ENCODE measurements at places on chromosomes 11 and 22.
A peak's percentile ranks its signal among the peaks of the same experiment; 100 is the strongest.

- no peak for DNase-seq
Measured at GRCh38 chr11:65488273-65489034, 10.4 kb upstream of the MALAT1 start.

- DNase-seq, result no peak
Measured at GRCh38 chr11:105507496-105508254, 102.2 kb upstream of the GRIA4 start.

- no peak for DNase-seq
Measured at GRCh38 chr22:35419756-35420155, 19.8 kb downstream of the MCM5 start.

GRCh38 chr22:20295262-20296064, 24.4 kb downstream of the DGCR6L start:
- no peak for DNase-seq

DNA sequence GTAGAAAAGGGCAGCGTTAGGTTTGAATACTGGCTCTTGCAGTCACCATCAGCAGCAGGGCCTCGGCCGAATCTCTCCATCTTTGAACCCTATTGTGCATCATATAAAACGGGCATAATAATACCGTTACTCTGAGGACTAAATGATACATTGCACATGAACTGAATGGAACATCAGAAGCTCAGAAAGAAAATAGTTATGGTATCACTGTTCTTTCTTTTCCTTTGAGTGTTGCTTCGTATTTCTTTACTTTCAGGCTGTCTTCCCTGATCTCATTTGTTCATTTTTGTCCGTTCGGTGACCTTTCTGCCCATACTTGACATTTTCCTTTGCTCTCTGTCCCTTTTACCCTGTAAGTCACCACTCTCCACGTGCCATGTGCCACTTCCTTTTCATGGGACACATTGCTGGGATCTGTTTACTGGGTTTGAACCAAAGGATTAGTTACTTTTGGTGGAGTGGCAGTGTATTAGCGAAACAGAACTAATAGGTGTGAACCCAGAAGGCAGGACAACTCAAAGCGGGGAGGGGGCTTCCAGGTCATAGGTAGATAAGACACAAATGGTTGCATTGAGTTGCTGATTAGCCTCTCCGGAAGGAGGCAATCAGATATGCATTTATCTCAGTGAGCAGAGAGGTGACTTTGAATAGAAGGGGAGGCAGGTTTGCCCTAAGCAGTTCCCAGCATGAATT, 717 bp upstream of the ZNF202 start:
- no peak for DNase-seq

DNA sequence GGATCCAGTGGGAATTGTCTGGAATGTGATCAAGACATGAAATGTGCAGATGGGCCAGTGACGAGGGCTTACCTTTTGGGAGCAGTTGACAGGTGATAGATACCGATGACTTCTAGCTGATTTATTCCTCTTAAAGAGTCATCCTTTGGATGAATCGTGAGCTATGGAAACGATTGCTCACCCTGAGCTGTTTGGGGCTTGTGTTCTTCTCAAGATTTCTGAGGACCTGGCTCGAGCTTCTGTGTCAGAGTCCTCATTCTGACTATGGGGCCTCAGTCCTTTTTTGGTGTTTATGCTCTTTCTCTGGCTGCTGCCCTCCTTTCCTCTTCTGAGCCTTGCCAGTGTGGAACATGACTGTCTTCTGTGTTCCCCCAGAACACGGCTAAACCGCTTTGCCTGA, 11.9 kb upstream of the AMPD3 start:
- DNase-seq, result no peak

- peak; percentile 58 for DNase-seq
Measured at GRCh38 chr11:64152841-64153691, 12.8 kb downstream of the MACROD1 start.

DNA sequence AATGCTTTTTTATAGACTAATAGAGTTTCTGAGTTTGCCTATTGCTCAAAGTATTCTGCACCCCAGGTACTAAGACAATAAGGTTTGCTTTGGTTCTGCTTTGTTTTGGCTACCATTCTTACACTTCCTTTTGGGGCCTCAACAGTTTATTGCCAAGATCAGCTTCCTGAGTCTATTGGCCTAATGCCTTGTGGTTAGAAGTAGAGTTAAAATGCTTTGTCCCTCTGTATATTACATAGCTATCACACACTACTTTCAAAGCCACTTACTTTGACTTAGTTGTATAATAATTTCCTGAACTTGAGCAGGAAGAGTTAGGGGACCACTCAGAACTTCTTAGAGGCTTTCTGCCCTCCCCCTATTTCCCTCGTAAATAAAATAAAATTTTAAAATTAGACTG, 96.5 kb downstream of the DLG2 start:
- DNase-seq, result no peak

GRCh38 chr11:125315079-125315740, 150.7 kb downstream of the PKNOX2 start:
- no peak for DNase-seq

DNA sequence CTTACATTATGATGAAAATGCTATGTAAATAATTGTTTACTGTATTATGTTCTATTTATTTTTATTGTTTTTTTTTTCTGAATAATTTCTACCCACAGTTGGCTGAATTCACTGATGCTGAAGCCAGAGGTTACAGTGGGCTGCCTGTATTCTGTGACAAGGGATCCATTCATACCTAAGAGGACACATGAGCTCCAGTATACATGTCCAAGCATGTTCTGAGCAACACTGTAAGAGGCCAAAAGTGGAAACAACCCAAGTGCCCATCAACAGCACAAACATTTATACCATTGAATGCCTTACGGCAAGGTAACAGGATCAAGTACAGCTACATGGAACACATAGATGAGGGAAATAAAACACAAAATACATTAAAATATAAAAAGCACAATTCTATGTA, 1.4 kb upstream of the SRSF8 start:
- DNase-seq, result no peak

GRCh38 chr11:89293965-89294679, 116.4 kb downstream of the TYR start:
- DNase-seq, result no peak

- DNase-seq, result no peak
Measured at GRCh38 chr11:130830566-130830965, 85.7 kb downstream of the SNX19 start.

- DNase-seq, result no peak
Measured at GRCh38 chr11:8221046-8221723, 42.5 kb downstream of the LMO1 start.

DNA sequence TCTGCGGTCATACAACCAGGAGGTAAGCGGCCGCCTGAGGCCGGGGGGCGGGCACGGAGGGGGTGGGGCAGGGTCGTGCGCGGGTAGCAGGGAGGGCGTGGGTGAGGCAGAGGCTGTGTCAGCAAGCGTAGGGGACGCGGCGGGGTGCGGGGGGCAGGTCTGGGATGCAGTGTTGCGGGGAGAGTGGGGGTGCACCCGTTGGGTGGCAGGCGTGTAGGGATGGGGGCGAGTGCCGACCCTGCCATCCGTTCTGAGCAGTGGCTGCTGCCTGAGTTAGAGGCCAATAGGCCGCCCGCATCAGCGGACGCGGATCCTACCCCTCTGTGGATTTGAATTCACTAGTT, 1.4 kb downstream of the RIC8A start:
- no peak for DNase-seq

DNA sequence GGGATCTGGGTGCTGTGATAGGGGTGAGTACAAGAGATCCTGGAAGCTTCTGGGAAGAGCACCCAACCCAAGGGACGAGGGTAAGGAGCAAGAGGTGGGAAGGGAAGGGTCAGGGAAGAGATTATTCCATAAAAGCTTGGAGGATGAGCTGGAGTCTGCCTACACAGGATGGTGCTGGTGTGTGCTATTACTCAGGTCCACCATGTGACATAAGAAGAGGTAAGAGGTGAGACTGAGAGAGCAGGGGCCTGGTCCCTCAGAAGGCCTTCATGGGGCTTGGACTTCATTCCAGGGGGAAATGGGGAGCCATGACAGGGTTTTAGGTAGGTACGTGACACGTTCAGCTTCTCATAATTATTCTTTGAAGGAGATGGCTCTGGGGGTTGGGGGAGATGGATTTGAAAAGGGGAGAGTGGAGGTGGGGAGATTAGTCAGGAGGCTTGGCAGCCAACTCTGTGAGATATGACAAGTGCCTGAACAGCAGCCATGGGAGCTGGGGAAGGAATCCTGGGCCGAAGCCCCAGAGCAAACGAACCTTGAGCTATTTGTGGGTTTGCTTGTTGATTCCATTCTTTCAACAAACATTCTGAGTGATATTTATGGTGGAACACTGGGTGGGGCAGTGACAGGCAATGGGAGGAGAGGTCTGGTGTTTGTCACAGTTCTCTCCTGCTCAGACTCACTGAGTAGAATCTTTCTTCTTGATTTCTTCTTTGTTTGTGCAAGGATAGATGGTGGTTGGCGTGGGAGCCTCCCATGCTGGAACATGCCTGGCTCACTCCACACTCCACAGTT, 11.2 kb upstream of the NCAM1 start:
- no peak for DNase-seq

GRCh38 chr11:65135633-65136145, 1.4 kb upstream of the SYVN1 start:
- no peak for DNase-seq

DNA sequence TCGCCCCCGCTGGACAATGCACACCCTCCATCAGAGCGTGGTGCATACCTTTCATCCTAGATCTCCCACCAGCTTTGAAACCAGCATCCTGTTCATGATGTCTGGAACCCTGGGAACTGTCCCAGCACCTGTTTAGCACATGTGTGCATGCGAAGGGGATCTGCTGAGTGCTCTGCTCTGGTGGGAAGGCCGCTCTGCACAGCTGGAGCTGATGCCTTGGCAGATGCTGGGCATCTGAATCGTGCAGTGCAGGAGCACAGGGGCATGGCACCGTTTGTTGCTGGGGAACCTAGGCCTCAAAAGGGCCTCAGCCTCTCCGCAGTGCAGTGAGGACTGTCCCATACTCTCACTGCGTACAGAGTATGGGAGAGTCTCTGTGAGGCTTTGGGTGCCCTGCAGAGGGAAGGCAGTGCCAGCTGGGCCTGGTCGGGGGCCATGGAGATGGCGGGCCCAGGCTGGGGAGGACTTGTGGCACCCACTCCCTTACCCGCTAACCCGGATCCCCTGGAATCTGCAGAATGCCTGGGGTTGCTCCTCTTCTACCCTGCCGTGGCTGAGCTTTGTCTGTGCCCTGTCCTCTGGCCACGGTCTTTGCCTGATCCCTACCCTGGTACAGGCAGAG, 72.9 kb upstream of the ATXN10 start:
- no peak for DNase-seq

DNA sequence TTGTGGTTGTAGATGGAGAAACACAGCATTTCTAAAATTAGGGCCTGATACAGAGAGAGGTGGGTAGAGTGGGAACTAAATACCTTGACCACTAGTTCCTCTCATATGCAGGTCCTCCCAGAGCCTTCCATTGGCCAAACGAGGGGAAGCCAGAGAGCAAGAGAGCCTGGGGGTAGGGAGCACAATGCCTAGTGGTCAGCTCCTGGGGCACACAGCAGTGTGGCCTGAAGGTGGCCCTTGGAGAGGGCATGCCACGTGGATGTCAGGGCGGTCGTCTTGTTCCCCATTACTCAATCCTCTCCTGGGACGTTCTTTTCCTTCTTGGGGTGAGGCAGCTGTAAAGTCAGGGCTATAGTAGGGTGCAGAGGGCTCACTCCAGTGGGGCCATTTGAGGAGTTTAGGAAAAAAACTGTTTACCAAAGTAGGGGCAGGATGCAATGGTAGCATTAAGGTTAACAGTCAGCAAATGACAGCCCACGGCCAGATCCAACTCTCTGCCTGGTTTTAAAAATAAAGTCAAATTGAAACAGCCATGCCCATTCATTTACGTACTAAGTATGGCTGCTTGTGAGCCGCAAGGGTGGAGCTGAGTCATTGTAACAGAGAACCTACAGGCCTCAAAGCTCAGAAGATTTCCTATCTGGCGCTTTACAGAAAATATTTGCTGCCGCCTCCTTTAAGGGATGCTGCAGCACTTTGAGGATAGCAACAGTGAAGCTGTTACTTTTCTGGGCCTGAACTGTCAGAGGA, 7.6 kb downstream of the MYO18B start:
- peak; percentile 40 for DNase-seq

DNA sequence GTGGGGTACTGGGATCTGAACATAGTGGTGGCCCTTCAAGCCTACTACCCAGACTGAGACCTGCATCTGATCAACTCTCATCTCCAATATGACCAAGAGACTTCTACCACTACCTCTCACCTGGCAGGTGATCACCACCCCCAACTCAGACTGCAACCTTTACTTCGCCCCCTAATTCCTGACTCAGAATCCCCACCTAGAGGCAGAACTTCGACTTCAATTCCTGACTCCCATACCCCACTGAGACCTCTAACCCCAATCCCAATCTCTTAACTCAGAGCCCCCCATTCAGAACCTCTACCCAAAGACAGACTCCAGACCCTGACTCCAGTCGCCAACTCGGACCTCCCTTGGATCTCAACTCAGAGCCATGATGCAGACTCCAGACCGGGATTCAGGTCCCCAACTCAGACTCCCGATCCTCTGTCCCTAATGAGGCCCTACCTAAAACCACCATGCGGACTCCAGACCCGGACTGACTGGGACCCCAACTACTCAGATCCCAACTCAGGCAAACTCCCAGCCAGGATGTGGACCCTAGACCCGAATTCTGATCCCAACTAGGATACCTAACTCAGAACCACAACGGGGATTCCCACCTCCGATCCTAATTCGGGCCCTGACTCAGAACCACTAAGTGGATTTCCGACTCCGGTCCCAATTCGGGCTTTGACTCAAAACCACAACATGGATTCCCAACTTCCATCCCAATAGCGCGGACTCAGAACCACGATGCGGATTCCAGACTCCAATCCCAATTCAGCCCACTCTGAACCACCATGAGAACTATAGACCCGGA, 1.2 kb downstream of the KCNQ1OT1 start:
- no peak for DNase-seq

DNA sequence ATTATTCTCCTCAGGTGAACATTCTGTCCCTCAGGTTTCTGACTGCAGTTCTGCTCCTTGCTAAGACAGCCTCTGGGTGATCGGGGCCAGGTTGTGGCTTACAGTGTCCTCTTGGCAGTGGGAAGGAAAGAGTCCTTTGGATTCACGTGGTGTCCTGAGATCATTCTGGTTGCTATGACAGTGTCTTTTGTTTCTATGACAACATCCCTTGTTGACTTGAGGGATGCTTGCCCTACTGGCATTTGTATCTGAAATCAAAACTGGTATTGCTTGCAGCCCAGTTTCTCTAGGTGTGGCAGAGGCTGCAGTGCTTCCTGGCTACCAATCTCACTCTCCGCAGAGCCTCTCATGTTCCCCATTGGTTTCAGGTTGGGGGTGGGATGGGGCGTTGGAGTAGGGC, 151.8 kb upstream of the CCDC90B start:
- DNase-seq, result no peak

DNA sequence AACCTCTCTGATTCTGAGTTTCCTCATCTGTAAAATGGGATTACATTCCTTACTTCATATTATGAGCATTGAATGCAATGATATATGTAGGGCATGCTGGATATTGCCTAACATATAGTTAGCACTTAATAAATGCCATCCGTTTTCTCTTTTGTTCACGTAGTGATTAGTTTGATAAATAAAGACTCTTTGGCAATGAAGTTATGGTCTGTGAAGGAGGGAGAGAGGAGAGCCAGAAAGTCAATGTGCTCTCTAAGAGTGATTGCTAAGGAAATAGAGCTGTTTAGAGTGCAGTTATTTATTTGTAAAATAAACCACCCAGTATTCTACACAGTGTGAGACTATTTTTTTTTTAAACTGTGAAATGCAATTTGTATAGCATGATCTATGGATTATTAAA, 207.9 kb upstream of the E2F8 start:
- DNase-seq, result no peak

GRCh38 chr22:30327864-30328345, 1.2 kb upstream of the TBC1D10A start:
- DNase-seq, result no peak

- no peak for DNase-seq
Measured at GRCh38 chr22:31637447-31637890, 24.5 kb downstream of the PISD start.
